ENCODE measurements at places on chromosomes 3 and 15. TPM values are rescaled to one million over a fixed set of nuclear protein-coding genes. Genes with fewer than 3 reads are reported as not detected.
A peak's percentile ranks its signal among the peaks of the same experiment; 100 is the strongest.

- DNase-seq = no peak
Observed at GRCh38 chr3:11776346-11776745, 70.3 kb downstream of the TAMM41 start.

Gene CIP2A
- total RNA-seq = 13.3 TPM

DNA sequence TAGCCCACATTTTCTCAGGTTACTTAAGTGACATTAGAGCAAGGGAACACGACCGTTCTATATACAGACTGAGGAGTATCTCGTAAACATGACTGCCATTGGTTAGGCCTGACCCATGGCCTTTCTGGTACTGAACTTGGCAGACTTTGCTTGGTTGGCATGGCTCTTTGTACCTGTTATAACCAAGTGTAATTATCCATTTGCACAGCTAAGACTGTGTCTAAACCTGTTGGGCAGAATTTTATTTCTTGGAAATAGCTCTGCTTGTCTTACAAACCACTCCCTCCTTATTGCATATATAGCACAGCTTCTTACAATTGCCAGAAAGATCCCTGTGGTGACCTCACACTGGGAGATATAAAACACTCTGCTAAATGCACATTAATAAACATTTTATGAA, 106.9 kb downstream of the P2RY1 start:
- DNase-seq = no peak

GRCh38 chr3:114056130-114057010, at the start of the genes CCDC191 and QTRT2:
Gene CCDC191 (minus strand): TSS chr3:114056526. CDS start chr3:114056466, 60 bp downstream.
Gene QTRT2 (plus strand): TSS chr3:114056737. CDS start chr3:114065258, 8,521 bp downstream.
- DNase-seq = peak; percentile 95

Gene SENP5
- total RNA-seq = 38.1 TPM
